ENCODE measurements at places on chromosomes 13 and 19.

DNA sequence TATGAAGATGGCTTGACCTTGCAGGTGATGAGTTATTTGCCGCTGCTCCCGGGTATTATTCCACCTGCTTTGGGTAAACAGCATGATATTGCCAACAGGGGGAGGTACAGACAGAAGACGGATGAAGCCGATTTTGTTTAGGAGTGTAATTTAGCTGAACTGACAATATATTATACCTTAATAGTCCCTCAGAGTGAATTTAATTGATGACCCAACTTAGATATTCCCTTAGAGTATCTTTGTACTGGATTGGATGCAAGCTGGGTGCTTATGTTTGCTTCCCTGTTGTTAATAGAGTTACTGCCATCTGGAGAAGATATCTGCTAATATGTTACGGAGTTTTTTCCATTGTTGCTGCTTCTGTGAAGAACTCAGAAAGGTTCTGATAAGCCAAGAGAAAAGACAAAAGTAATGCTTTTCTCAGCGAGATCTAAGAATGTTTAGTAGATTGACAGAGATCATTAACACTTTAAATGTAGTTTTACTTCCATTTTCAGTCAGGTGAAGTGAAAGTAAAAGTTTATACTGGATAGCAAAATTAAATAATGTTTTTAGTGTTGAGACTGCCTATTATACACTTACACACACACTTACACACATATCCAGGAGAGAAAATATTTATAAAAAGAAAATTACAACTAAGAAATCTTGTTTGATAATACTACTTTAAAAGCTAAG is 2220.8 kb upstream of the PCDH20 start:
- H3K4me3 ChIP-seq: no peak overlapping the region
- H3K27ac ChIP-seq: no peak overlapping the region
- no peaks in the 10 kb centered on the region for H3K36me3 ChIP-seq
- DNase-seq: no peak

DNA sequence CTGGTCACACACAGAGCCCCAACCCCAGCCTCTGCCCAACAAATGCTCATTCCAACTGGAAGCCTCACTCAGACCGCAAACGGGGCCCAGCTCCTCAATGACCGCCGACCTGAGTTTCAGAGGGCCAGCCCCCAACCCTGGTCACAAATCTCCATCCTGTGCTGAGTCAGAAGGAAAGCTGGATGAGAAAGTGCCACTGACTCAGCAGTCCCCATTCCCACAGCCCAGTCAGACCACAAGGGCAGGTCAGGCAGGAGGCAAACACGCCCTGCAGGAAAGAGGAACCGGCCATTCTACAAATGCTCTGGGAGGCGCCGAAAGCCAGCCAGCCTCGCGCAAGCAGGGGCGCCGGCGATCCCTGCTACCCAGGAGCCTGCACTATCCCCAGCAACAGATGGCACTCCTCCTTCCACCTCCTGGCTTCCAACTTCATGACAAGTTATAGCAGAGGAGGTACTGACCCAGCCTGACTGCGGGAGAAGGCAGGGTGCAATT is 14.1 kb upstream of the PRKD2 start:
- H3K27me3 ChIP-seq: no peaks in the 10 kb centered on the region
- no peak overlapping the region for H3K27ac ChIP-seq
- peaks cover 15% of the 10 kb centered on the region for H3K4me1 ChIP-seq
- no peak overlapping the region for H3K4me3 ChIP-seq
- no peaks in the 10 kb centered on the region for H3K36me3 ChIP-seq

DNA sequence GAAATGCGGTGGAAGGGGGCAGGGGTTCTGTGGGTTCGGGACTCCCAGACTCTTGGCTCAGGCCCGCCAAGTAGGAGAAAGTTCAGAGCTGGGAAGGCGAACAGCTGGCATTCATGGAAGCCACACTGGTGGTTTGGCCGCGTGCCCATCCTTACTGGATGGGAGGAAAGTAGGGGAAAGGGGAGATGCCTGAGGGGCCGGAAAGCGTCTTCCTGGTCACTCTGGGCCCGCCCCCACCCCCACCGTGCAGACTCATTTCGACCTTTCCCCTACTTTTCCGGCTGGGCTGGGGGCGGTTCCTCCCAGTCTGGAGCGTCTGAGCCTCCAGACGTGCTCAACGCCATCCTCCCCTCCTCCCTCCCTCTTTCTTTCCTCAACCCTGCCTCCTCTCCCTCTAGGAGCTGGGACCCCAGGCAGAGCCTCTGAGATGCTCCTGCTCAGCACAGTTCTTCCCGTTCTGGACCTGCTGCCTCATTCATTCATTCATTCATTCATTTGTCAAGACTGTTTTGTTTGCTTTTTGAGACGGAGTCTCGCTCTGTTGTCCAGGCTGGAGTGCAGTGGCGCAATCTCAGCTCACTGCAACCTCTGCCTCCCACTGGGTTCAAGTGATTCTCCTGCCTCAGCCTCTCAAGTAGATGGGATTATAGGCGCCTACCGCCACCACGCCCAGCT is 3.5 kb downstream of the ANGPTL4 start:
- H3K27ac ChIP-seq: peak overlapping the region; percentile 44
- no peaks in the 10 kb centered on the region for H3K36me3 ChIP-seq
- peaks cover 22% of the 10 kb centered on the region for H3K4me1 ChIP-seq
- no peaks in the 10 kb centered on the region for H3K27me3 ChIP-seq
- peak; percentile 83 for DNase-seq

GRCh38 chr13:73058432-73058735 is 421 bp upstream of the KLF5 start:
- no peaks in the 10 kb centered on the region for H3K36me3 ChIP-seq
- no peaks in the 10 kb centered on the region for H3K4me1 ChIP-seq
- no peaks in the 10 kb centered on the region for H3K27me3 ChIP-seq
- peak overlapping the region; percentile 76 for H3K4me3 ChIP-seq
- no peak for DNase-seq

GRCh38 chr13:21557995-21558394 is 46.0 kb downstream of the MICU2 start:
- no peaks in the 10 kb centered on the region for H3K36me3 ChIP-seq
- H3K4me3 ChIP-seq: no peak overlapping the region
- no peak for DNase-seq
- H3K27ac ChIP-seq: no peak overlapping the region
- no peaks in the 10 kb centered on the region for H3K4me1 ChIP-seq

GRCh38 chr19:54188215-54188871 is 1.0 kb downstream of the MBOAT7 start:
- H3K4me3 ChIP-seq: peak overlapping the region; percentile 73
- H3K27ac ChIP-seq: peak overlapping the region; percentile 97
- DNase-seq: peak; percentile 35
- H3K36me3 ChIP-seq: no peaks in the 10 kb centered on the region
- no peaks in the 10 kb centered on the region for H3K27me3 ChIP-seq

GRCh38 chr13:43269037-43269481 is 245.7 kb downstream of the DNAJC15 start:
- DNase-seq: no peak
- H3K4me1 ChIP-seq: no peaks in the 10 kb centered on the region
- no peaks in the 10 kb centered on the region for H3K36me3 ChIP-seq
- H3K4me3 ChIP-seq: no peak overlapping the region

DNA sequence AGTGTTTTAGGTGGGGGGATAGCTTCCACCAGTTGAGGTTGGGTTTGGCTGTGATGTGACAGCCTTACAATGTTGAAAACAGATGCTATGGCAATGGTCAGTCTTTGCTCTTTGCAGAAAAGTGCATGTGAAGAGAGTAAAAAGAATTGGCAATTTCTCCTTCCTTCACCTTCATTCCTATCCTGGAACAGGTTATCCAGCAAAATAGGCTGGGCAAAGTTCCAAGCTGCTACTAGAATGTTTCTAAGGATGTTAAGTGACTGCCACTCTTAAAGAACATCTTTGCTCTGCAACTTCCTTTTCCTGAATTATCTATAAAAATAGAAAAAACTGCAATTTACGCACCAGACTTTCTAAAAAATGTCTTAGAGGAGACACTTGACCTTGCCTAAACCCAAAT is 50.1 kb upstream of the MYCBP2 start:
- no peak for DNase-seq
- H3K27me3 ChIP-seq: no peaks in the 10 kb centered on the region
- H3K4me1 ChIP-seq: no peaks in the 10 kb centered on the region
- H3K4me3 ChIP-seq: no peak overlapping the region
- no peaks in the 10 kb centered on the region for H3K36me3 ChIP-seq

DNA sequence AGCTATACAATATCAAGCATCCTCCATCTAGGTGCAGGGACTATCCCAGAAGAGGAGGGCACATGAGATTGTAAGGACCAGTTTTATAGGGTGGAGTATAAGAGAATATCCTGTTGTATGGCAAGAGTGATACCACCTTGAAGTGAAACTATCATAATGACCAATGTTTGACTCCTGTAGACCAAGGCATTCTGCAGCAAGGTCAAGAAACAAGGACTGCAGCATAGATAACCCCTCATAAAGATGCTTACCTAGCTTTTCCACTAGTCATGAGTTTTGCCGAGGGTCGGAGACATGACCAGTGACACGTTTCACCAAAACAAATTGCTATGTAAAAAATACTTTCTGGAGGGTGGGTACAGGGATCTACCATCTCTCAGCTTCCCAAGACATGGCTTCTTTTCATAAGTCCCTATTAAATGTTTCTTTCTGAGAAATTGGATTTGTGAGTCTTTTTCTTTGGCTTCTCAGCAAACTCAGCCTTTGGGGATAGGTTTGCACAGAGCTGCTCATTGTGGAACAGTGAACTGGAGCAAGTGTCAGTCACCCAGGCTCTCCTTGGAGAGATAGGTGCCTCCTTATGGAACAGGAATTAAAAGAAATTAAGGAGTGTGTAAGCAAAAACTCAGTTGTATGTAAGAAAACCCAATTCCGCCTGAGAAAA is 28.2 kb upstream of the CYSLTR2 start:
- DNase-seq: no peak
- no peak overlapping the region for H3K4me3 ChIP-seq
- H3K27me3 ChIP-seq: no peaks in the 10 kb centered on the region
- H3K27ac ChIP-seq: peak overlapping the region; percentile 76

- no peak overlapping the region for H3K4me3 ChIP-seq
- H3K27me3 ChIP-seq: no peaks in the 10 kb centered on the region
- H3K36me3 ChIP-seq: no peaks in the 10 kb centered on the region
- H3K27ac ChIP-seq: no peak overlapping the region
- DNase-seq: no peak
These were observed 12.0 kb downstream of the FPR2 start for GRCh38 chr19:51772977-51773376.

DNA sequence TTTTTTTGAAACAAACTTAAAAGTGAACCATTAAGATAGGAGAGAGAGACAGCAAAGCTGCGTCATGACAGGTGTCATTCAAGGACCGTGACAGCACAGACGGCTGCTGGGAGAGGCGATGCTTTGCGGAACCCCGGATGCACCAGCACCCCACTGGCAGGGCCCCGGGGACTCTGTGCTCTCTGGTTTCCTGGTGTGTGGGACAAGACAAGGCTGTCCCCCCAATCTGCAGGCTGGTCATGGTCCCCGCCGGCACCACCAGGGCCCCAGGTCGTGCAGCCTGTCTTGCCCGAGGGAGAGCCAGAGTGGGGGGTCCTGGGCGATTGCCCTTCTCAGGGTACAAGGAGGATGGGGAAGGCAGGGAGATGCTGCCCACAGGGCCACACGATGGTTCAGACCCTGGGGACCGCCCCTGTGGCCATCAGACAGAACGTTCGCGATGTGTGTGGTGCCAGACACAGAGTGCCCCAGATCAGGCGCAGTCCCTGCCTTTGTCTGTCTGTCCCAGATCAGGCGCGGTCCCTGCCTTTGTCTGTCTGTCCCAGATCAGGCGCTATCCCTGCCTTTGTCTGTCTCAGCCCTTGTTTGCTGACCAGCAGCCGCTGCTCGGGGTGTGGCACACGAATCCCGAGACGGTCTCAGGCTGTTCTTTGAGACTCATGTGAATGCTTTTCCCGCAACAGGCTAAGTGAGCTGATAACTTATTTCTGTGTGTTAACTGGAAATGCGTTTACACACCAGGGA is 36.1 kb downstream of the ADPRHL1 start:
- no peak overlapping the region for H3K4me3 ChIP-seq
- H3K27ac ChIP-seq: no peak overlapping the region
- H3K27me3 ChIP-seq: no peaks in the 10 kb centered on the region
- no peaks in the 10 kb centered on the region for H3K36me3 ChIP-seq
- H3K4me1 ChIP-seq: no peaks in the 10 kb centered on the region

DNA sequence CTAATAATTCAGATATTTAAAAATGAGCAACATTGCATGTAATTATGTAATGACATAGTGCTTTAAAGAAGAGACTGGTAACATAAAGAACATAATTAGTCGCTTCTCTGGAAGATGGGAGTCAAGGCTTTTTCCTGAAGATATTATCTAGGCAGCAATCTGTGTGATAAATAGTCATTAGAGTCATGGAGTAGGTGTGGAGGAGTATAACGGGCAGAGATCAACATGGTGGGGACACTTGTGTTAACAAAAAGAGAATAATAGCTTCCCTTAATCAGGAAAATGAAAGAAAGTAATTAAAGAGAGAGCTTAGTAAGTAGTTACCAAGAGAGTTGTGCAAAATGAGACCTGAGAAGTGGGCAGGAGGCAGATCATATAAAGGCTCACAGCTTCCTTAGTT is 1417.1 kb upstream of the ATXN8OS start:
- H3K27me3 ChIP-seq: no peaks in the 10 kb centered on the region
- H3K27ac ChIP-seq: no peak overlapping the region
- no peaks in the 10 kb centered on the region for H3K4me1 ChIP-seq

- H3K27me3 ChIP-seq: no peaks in the 10 kb centered on the region
- H3K4me3 ChIP-seq: no peak overlapping the region
- peaks cover 3% of the 10 kb centered on the region for H3K4me1 ChIP-seq
- H3K36me3 ChIP-seq: no peaks in the 10 kb centered on the region
These were observed 7.7 kb upstream of the ONECUT3 start for GRCh38 chr19:1745589-1746031.

DNA sequence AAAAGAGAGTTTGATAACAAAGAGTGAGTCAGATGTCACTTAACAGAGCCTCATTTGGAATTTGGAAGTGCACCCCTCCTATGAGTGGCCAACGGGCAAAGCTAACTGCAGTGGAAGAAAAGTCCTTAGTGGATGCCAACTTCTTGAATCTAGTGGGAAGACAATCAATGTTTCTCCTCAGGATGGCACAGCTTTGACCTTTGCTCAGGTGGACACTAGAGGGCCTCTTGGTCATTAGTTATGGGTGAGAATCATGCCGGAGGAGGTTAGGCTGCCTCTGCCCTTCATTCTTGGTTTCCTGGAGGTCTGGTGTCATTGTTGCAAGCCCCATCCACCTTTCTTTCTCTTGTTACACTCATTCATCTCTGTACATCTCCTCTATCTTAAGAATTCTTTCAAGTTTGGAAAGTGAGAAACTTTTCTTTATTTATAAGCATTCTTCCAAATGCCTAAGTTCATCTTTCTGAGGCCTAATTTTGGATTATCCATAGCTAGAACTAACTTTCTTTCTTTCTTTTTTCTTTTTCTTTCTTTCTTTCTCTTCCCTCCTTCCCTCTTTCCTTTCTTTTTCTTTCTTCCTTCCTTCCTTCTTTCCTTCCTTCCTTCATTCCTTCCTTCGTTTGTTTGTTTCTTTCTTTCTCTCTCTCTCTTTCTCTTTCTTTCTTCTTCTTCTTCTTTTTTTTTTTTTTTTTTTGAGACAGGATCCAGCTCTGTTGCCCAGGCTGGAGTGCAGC is 327.2 kb upstream of the TSHZ3 start:
- DNase-seq: peak; percentile 69
- H3K27me3 ChIP-seq: no peaks in the 10 kb centered on the region
- no peaks in the 10 kb centered on the region for H3K4me1 ChIP-seq
- H3K36me3 ChIP-seq: no peaks in the 10 kb centered on the region
- no peak overlapping the region for H3K4me3 ChIP-seq

Measured in testis (tissue), 5 donors.